B cell (primary cell): ENCODE measurements at places on chromosomes 11 and 22. TPM values are rescaled to one million over a fixed set of nuclear protein-coding genes. Genes with fewer than 3 reads are reported as not detected.

The CCDC15 gene
- total RNA-seq = 1.8 TPM in 2 replicates

The CELF1 gene
- total RNA-seq = 153 and 167 TPM in 2 replicates

The KCNJ4 gene
- total RNA-seq = not detected in 2 replicates

The C11orf42 gene
- not detected in 2 replicates for total RNA-seq
